ENCODE measurements at places on chromosomes 5 and 9.

GRCh38 chr5:179306191-179307012 lies 38.9 kb downstream of the ADAMTS2 start:
- DNase-seq: no peak

DNA sequence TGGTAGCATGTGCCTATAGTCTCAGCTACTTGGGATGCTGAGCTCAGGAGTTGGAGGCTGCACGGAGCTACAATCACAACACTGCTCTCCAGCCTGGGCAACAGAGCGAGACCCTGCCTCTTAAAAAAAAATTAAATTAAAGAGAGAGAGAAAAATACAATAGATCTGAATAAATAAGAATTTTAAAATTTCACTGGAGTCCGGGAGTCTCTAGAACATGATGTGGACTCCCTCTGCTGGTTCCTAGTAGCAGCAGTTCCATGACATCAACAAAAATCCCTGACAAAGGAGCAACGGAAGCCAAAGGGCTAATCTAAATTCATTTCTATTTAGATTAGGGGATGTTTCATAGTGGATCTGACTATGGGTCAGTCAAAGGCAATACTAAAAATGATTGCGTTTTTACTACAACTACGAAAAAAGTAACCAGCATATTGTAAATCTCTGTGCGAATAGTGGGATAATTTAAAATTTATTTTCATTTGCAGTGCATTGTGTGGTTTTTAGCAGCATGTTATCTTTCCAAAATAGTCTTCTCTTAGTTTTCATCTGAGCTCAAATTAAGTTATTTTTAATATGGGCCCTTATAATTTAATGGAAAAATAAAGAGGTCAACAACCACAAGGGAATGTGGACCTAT lies 6.7 kb downstream of the INIP start:
- peak; percentile 2 for DNase-seq

- DNase-seq: no peak
Measured at GRCh38 chr9:124858330-124859046, 3.3 kb downstream of the RPL35 start.

DNA sequence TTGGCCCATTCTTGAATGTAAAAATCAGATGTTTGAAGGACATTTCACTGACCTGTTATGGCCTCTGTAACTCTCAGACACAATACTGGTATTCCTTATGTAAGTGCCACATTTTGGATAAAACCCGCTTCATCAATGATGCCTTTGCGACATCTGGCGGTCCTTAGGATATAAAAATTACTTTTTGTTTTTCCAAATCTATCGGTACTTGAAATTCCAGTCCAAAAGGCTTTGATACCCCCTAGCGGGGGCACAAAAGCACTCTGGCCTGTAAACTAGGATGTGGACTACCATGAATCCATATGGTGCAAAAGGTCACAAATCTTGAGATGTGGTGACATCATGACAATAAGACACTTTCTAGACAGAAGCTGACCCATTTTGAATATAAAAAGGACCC lies 291.8 kb downstream of the KIAA0825 start:
- no peak for DNase-seq

- DNase-seq: peak; percentile 65
Measured at GRCh38 chr9:26856413-26857032, 36.1 kb downstream of the CAAP1 start.

GRCh38 chr9:88975966-88976889 lies 15.0 kb upstream of the S1PR3 start:
- DNase-seq: no peak

GRCh38 chr5:96331210-96331609 lies 101.8 kb downstream of the PCSK1 start:
- DNase-seq: no peak

- DNase-seq: no peak
Measured at GRCh38 chr5:9428272-9428671, 117.6 kb downstream of the SEMA5A start.

DNA sequence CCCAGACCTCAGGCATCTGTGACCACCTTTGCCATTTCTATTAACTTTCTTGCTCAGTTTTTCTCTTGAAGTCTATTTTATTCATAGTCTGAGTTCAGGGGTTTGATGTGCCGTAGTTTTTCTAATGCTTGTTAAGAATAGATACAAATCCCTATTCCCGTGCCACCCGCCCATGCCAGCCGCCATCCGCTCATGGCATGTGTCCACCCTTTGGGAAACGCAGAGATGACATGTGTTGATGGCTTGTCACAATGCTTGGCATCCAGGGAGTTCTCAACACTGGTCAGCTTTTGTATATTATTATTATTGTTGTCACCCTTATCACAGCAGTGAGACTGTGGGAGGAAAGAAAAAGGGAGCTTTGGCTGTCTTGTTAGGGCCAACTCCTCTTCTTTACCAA lies 17.3 kb upstream of the ANGPTL2 start:
- DNase-seq: no peak

DNA sequence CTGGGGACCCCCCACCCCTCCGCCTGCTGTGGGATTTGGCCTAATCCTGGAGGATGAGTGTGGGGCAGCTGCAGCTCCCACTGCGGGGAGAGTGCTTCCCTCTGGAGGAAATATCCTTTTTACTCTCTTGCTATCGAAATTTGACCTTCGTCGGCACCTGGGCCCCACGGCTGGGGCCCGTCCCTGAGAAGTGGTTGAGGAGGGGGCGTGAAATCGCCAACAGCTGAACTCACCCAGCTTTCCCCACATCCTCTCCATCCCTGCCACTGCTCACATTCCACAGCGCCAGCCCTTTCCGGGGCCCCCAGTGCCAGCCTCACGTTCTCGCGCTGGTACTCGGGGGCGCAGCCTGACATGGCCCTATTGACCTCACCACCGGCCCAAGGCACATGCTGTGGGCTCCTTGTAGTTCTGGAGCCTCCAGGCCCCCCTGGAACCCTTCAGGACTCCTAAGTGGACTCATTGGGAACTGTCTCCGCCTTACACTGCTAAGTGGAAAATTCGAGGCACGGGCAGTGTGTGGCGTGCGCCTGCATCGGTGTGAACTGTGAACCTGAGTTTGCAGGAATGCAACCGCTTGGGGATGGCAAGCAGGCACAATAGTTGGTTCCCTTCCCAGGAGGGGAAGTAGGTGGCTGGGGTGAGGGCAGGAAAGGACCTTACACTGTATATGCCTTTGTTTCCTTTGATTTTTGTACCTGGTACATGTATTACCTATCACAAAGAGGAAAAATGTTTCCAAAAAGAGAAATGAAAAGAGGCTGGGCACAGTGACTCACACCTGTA lies 19.2 kb downstream of the FGFR4 start:
- no peak for DNase-seq

All from NCI-H1105 treated with DMSO at 0.1 percent for 48 hours (cell line).